ENCODE measurements at places on chromosomes 13 and 19.

DNA sequence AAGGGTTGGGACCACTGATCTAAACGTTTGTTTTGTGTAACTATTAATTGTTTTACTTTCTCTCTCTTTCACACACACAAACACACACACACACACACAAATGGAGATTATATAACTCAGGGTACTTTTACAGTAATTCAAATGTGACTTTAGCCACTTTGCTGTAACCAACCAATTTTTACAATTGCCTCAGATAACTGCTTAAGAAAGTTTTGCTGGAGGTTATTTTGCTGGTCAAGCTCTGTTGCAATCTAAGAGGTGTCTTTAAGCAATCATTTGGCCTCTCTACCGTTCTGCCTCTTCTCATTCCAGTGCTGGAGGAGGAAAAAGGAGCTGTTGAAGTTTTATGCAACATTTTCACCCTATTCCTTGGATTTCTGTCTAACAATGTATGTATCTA, 63.0 kb downstream of the TBC1D4 start:
- no peak for DNase-seq

GRCh38 chr19:7168941-7169340, 99.4 kb downstream of the ZNF557 start:
- DNase-seq: no peak

DNA sequence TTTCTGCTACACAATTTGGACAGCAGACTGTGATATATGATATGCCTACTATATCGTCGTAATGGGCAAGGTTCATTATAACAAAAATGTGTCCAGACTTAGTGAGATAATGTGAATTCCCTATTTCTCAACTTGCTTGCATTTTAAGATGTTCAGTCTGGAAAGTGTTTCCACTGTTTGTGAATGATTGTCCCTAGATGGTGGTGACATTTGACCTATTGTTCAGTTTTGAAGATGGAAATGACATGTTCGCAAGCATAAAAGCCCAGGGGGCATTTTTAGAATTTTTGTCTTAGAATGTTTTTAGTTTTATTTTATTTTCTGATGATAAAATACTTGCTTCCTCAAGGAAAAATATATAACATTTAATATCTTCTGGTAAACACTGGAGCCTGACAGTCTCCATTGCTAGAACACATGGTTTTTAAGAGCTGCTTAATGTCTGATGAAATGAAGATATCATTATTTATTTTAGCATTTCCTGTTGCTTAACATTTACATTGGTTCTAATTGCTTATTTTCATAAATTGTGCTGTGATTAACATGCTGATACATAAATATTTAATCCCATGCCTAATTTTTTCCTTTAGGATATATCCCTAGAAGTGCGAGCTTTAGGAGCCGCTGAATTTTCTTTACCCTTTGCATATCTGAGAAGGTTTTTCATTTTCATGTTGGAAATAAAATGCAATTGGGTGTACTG, 27.1 kb downstream of the MBNL2 start:
- no peak for DNase-seq

GRCh38 chr13:101307181-101307701, 109.1 kb downstream of the NALCN start:
- no peak for DNase-seq

GRCh38 chr13:71516521-71516920, 350.5 kb downstream of the DACH1 start:
- no peak for DNase-seq

GRCh38 chr13:68509734-68510621, 1279.8 kb upstream of the PCDH9 start:
- DNase-seq: no peak

GRCh38 chr13:44157606-44158005, 216.0 kb upstream of the SERP2 start:
- DNase-seq: no peak

GRCh38 chr13:44232774-44233173, 140.8 kb upstream of the SERP2 start:
- no peak for DNase-seq

DNA sequence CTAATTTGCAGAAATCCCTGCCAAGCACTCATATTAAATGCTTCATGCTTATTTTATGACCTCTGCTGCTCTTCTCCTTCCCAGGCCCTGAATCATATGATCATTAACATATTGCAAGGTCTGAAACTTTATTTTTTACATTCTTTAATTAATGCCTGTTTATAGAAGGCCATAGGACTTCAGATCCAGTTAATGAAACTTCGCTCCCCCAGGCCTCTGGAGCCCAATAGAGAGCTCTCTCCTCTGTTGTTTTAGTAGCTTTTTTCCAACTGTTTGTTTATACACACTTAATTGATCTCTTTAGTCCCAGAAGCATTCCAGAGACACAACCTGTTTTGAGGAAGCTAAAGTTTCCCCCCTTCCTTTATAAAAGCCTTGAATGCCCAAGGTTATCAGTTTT, 68.3 kb downstream of the DACH1 start:
- no peak for DNase-seq

DNA sequence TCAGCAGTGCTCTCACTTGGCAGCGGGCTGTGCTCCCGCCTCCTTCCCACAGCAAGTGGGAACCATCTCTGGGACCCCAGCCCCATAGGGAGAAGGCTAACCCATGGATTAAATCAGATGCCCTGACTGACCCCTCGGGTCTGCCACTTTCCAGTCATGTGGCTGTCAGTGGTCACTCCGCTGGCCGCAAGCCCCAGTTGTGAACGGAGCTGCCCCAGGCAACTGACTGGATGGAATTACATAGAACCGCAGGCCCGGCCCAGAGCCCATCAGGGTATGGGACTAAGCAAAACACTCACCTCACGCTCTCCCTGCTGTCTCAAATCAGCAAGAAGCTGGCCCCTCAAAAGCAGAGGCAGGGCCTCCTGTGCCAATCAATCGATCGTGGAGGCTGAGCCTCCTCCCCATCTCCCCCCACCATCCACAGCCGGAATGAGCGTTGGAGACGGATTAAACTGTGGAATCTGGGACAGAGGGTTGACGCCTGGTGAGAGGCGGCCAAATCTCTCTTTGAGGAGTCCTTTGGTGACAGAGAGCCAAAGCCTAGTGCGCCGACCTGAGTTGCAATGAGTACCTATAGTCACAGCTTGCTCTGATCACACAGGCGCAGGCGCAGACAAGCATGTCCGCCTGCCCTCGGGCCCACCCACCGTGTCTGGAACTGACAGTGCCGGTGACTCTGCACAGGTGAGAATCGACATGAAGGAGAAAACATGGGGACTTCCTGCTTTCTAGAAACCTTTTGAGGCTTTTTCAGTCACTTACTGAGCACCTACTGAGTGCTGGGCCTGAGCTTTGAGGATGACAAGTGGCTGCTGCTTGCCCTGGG, 38.7 kb downstream of the PBX4 start:
- DNase-seq: no peak

- no peak for DNase-seq
Measured at GRCh38 chr19:51749979-51750378, 1.7 kb downstream of the FPR1 start.

DNA sequence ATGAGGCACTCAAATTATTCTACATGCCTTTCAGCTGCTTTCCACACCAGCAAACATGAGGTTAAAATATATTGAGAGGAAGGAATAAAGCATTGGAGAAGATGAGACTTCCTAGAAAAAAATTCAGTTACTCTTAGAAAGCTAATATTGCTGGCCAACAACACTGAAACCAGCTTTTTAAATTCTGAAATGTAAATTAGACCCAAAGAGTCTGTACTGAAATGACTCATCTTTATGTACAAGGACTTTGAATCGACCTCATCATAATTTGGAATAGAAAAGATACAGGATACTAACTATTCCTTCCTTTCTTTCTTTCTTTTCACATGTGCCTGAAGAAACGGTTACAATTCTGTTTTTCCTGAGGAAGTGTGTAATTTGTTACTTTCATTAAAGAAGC, 6.5 kb upstream of the HSPH1 start:
- DNase-seq: no peak

- DNase-seq: no peak
Measured at GRCh38 chr13:54029720-54030119, 1001.1 kb downstream of the OLFM4 start.

GRCh38 chr19:56508290-56508778, 679 bp downstream of the ZNF471 start:
- no peak for DNase-seq

- no peak for DNase-seq
Measured at GRCh38 chr19:51016798-51017683, 2.5 kb downstream of the KLK10 start.

- no peak for DNase-seq
Measured at GRCh38 chr19:35119578-35120155, 4.0 kb downstream of the FXYD3 start.

DNA sequence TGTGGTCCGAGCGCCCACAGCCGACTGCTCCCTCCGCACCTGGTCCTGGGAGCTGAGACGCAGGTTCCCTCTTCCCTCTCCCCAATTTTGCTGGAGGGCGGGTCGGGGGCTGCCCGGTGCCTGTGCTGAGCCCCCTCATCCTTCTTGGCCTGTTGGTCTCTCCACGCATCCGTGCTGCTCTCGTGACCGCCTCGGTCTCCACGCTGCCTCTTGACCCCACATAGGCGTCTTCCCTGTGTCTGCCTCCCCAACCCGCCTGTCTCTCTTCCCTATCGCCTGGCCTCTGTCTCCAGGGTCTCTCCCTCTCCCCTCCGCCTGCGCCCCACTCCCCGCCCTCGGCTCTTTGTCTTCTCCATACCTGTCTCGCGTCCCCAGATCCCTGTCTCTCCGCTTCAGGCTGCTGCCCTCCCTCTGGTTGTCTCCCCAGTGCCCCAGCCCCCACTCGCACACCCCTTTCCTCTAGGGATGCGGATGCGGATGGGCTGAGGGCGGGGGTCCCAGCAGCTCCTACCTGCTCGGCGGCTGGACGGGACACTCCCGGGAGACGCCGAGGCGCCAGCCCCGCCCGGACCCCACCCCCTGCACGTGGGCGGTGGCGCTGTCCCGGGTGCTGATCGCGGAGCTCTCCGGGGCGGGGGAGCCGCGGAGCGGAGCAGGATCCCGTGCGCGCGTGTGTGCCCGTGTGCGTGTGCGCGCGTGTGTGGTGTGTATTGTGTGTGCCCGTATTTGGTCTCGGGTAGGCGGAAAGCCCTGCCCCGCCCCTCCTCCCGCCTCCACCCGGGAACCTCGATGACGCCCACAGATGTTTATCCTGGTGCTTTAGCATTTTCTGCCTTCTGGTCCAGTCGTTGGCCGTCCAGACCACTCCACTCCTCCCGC, at the start of gene SYT5:
Gene SYT5, minus strand, starts transcription at position 684 of the 879 bp plus-strand sequence. CDS start 1,248 bp downstream, outside the sequence.
- peak; percentile 33 for DNase-seq

DNA sequence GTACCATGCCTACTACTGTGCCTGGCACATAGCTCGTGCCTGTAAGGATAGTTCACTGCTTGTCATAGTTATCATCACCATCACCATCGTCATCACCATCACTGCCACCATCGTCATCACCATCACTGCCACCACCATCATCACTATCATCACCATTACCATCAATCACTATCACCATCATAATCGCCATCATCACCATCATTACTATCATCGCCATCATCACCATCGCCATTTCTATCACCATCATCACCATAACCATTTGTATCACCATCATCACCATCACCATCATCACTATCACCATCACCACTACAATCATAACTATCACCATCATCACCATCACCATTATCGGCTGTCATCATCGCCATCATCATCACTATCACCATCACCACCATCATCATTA, 107.1 kb downstream of the TUBA3C start:
- no peak for DNase-seq

DNA sequence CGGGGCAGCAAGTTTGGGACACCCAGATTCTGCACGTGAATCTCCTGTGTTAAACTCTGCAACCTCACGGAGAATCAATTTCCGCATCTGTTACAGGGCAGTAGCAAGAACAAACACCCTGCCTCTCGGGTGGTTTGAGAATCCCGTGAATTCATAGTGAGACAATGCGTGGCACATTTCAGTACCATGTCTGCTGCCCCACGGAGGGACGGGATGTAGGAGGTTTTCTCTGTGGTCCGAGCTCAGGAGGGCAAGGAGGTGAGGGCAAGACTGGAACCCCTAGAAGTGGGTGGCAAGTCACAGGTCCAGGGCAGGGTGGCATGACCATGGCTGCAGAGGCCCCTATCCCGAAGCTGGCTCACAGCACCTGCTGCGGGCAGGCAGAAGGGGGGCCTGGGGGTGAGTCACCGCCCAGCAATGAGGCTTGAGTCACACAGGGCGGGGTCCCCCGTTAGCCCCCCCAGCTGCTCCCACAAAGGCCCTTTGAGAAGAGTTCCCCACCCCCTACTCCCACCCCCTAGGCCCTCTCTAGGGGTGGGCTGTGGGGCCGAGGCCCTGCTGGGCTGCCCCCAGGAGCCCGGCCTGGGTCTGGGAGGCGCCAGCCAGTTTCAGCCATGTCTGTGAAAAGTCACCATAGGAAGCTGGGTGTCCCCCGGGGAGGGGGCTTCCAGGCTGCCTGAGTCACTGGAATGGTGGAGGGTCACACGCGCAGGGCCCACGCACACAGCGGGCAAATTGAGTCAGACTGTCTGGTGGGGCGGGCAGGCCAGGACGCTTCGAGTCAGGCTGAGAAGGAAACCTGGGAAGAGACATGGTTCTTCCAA, 25.8 kb upstream of the NANOS3 start:
- DNase-seq: no peak

GRCh38 chr19:34276614-34277013, 22.3 kb downstream of the GARRE1 start:
- no peak for DNase-seq

DNA sequence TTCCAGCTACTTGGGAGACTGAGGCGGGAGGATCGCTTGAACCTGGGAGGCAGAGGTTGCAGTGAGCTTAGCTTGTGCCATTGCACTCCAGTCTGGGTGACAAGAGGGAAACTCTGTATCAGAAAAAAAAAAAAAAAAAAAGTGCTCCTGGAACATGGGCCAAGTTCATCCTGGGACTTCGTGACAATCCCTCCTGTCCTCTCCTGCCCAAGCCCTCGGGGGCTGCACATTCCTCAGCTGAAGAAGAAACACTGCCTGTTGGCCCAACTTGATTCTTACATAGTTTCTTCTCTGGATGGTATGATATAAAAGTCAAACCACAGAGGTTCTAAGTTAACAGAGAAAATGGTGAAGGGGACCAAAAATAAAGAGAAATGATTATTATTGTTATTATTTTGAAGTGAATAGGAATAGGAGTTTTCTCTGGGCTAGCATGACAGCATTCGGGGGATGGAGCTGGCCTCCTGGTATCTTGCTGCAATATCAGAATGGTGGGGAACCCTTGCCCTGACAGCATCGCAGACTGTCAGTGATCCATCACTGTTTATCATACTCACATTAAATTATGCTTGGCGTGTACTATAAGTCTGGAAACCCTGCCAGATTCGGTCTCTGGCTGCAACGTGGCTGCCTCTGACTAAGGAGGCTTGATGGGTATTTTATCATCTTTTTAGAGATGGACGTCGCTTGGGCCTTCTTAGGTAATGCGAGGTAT, 113.7 kb upstream of the OXGR1 start:
- DNase-seq: no peak

Data from stimulated activated CD8-positive, alpha-beta memory T cell treated with anti-CD3 and anti-CD28 coated beads, Interleukin-7, amount 100 ng/mL, for 1 hour (primary cell).